ENCODE measurements at places on chromosomes 2 and 18.

- no peak for DNase-seq
Measured at GRCh38 chr18:57997820-57998219, 46.2 kb upstream of the NEDD4L start.

DNA sequence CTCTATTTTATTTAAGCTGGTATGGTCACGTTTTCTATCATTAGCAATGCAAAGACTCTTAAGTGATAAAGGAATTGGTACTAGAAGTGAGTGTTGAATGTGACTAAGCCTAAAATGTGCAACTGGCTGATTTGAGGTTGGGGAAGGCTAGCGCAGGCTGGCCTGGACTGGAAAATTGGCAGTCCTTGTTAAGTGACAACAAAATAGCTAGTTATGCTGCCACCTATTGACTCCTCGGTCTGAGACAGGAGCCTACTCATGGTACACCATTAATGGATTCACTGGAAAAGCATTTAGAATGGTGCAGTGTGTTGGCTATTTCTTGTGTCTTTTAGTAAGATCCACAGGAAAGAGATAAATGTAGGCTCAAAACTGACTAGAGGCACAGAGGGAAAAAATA is 5.7 kb upstream of the WIPF1 start:
- peak; percentile 76 for DNase-seq

GRCh38 chr2:45652090-45653031 is 886 bp downstream of the PRKCE start:
- DNase-seq: peak; percentile 13

GRCh38 chr2:238642973-238643372 is 204.9 kb upstream of the TWIST2 start:
- DNase-seq: no peak

DNA sequence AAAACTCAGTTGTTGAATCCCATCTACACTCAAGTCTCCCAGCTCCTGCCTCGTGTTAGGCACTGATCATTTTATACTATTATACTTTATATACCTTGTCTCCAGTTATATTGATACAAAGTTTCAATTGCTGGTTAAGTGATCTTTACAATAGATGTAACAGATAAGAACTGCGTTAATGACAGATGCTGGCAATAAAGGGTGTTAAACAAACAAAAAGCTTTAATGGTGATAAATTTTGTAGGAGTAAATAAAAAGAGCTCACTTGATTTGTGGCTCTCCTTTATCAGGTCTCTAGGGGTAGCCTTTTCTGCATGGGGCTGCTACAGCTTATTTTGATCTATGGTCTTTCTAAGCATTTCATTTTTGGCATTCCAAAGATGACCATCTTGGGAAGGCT is 106.9 kb upstream of the GAREM1 start:
- DNase-seq: no peak

DNA sequence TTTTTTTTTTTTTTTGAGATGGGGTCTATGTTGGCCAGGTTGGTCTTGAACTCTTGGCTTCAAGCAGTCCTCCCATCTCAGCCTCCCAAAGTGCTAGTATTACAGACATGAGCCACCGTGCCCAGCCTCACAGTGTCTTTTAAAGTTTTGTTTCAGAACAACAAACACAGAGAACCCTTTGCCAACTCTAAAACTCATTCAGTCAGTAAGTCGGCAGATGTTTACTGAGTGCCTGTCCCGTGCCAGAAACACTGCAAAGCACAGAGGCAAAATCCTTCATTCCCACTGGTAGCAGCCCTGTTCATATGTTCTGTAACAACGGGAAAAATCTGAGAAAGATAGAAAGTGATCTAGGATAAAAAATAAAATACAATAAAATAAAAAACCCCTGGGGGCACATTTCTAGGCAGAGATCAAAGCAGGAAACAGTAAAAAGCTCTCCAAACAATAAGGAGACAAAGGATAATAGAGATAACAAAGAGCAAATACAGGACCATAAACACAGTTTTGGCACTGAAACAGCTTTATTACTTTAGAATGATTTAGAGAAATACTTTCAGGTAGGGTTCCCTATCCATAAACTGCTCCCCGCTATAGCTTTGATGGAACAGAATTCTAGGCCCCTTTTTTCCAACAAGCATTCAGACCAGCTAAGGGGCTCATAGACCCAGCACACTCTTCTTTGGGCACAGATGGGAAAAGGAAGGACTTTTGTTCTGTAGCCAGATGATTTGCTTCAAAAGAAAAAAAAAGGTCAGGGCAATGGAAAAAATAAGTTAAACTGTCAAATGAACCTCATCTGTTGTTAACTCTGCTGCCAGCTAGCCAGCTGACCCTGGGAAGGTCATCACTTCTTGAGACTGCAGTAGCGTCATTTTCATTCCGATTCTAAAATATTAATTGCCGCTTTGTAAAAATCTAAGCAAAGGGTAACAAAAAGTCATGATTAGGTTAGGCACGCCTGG is 212.3 kb downstream of the CDH20 start:
- no peak for DNase-seq

- DNase-seq: no peak
Measured at GRCh38 chr2:230739961-230740360, 27.3 kb downstream of the CAB39 start.

DNA sequence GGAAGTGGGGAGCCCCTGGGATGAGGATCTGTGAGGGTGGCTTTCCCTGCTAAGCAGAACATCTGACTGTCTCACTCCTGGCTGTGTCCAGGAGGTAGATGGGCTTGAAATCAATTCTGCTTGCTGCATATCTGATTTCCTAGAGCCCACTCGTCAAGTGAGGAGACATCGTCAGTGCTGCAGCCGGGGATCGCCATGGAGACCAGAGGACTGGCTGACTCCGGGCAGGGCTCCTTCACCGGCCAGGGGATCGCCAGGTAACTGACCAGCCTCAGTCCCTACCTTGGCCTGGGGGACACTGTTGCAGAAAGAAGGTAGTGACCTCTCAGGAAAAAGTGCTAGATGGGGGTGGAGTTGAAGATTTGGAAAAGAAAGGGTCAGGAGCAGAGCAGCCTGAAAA is 31.3 kb downstream of the CNGA3 start:
- no peak for DNase-seq

- no peak for DNase-seq
Measured at GRCh38 chr18:40974448-40974847, 980.6 kb upstream of the PIK3C3 start.

DNA sequence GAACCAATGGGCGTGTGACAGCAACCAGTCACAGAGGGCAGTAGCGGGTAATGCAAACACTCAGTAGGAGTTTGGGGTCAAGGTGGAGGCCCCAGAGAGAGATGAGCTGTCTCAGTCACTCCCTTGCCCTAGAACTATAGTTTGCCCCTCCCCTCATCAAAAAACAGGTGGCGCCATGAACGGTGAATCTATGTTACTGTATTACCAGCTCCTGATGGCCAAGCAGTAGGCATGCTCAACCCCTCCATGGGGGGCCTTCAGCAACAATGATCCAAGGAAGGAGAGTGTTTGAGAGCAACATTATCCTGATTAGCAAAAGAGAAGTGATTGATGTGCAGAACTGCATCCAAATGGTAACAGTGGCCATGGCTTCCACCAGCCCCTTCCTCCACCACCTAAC is 30.4 kb downstream of the TRABD2A start:
- DNase-seq: no peak

- no peak for DNase-seq
Measured at GRCh38 chr2:142140434-142140845, 9.6 kb upstream of the LRP1B start.

DNA sequence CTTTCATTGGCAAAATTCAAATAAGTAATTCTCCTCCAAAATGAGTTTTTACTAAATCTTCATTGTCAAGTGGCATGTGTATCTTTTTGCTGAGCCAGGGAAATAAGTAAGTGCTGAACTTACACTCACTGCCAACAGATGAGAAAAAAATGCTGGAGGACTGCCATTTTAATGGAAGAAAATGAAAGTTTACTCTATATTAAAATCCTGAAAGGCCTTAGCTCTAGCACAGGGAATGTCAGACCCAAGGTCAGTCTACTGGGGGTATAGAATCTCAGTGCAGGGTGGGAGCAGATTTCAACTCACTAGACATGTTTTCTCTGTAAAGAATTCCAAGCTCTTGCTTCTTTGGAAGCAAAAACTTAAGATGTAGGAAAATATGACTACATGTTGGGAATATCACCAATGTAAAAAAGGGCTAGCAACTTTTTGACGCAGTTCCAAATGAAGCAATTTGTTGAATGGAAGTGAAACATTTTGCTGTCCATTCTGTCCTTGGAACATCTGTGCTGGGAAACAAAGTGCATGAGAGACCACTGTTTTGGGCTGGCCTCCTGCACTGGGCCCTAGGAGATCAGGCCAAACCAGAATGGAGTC is 127.0 kb downstream of the ST6GAL2 start:
- no peak for DNase-seq

- no peak for DNase-seq
Measured at GRCh38 chr2:168687314-168687713, 115.1 kb upstream of the NOSTRIN start.

- no peak for DNase-seq
Measured at GRCh38 chr18:24227977-24228666, 89.3 kb downstream of the CABYR start.

DNA sequence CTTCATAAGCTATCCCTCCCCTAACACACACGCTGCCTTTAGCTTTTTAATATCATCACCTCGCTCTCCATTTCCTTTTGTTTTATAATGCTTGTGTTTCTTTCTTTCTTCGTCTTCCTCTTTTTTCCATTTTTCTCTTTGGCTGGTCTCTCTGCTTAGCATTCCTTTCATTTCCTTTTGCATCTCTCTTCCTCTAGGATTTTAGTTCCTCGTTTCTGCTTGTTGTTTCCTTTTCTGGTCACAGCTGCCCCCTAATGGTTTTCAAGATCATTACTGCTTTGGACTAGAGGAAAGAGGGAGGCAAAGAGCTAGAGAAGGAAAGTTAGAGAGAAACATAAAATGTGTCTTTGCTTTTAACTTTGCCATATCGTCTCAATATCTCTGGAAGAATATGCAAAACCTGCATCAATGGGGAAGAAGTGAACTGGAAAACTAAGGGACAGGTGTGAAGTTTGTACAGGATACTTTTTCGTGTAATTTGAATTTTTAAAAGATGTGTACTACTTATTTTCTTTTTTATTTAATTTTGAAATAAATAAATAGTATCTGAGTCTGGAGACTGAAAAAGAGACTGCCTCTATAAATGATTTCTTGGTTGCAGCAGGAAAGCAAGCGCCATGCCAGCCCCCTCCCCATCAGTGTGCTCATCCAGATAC is 6.3 kb upstream of the NRP2 start:
- peak; percentile 15 for DNase-seq

DNA sequence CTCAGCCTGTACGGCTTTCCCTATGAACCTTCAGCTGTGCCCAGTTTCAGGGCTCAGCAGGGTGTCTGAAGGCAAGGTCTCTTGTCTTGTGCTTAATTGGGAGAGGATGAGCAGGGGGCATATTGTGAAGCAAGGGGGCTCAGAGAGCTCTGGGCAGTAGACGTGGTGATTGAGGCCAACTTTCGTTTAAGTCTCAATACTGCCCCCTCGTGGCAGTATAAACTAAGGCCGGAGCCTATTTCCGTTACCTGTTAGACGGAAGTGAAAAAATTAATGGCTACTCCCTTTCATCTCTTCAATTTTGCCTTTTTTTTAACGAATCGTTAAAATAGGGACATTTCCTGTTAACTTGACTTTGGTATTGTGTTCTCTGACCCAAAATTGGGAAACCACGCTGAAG is 193.4 kb downstream of the TDRD15 start:
- DNase-seq: peak; percentile 2

- no peak for DNase-seq
Measured at GRCh38 chr2:70733646-70734180, 34.3 kb downstream of the ADD2 start.

- DNase-seq: no peak
Measured at GRCh38 chr2:45176390-45176789, 167.1 kb upstream of the SIX2 start.

- DNase-seq: no peak
Measured at GRCh38 chr2:189569295-189569910, 11.2 kb downstream of the SLC40A1 start.

GRCh38 chr2:132641819-132642218 is 28.2 kb downstream of the LYPD1 start:
- no peak for DNase-seq

- DNase-seq: no peak
Measured at GRCh38 chr18:45274026-45274425, 341.2 kb upstream of the SLC14A2 start.

- DNase-seq: no peak
Measured at GRCh38 chr2:216233281-216233995, 124.3 kb downstream of the XRCC5 start.

DNA sequence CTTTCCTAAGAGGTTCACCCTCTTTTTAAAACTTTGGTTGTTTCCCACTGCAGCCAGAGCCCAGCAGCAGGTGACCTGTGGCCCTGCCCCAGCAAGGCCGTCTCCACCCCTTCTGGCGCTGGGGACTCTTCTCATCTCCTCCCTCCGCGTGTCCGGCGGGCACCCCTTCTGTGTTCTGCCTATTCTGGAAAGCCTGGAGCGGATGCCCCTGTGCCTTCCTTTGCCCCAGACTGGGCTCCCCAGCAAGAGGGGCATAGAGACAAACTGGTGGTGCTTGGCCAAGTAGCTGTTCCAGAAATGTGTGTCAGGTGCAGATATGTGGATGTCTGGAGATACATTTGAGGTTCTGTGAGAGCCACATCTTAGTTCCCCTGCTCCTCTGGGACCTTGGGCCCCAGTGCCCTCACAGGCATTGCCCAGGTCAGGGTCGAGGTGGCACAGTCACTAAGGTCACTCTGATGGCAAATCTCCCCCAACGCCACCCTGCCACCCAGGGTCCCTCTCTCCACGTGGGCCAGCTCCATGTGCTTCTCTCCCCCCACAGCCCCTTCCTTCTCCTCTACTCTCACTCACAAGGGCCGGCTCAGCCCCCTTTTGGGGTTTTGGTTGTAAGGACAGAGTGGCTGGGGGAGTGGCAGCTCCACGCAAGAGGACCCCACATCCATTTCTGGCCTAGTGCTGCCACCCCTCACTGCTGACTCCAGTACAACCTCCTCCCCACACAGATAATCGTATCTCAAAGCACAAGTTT is 35.5 kb upstream of the TAF1B start:
- no peak for DNase-seq

- no peak for DNase-seq
Measured at GRCh38 chr2:51881673-51882072, 849.7 kb upstream of the NRXN1 start.

DNA sequence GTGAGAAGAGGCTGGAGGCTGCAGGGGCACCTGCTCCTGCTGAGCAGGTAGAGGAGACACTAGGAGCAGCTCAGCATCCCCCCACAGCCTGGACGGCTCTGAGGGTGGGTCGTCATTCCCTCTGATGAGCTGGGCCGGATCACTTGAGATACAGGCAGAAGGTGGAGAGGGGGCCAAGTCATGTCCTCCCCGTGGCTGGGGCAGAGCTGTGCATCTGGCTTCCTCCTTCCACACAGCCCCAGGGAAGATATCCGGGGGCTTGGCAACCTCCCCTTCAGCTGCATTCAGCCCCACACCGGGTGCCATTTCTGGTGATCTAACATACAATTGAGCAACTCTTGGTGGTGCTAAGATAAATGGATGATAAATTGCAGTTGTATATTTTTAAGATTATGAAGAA is 236.9 kb downstream of the LDLRAD4 start:
- no peak for DNase-seq

GRCh38 chr2:237178396-237178795 is 92.7 kb downstream of the COPS8 start:
- DNase-seq: no peak

GRCh38 chr2:139354518-139354917 is 574.3 kb upstream of the NXPH2 start:
- no peak for DNase-seq

GRCh38 chr2:24761866-24762265 is 31.3 kb downstream of the PTRHD1 start:
- DNase-seq: no peak

- no peak for DNase-seq
Measured at GRCh38 chr2:181829230-181829629, 62.3 kb upstream of the ITPRID2 start.

- DNase-seq: no peak
Measured at GRCh38 chr18:11994703-11995444, 13.6 kb downstream of the IMPA2 start.
